Activated naive CD8-positive, alpha-beta T cell treated with anti-CD3 and anti-CD28 coated beads for 36 hours (primary cell): ENCODE measurements at places on chromosomes 2 and 18. TPM values are rescaled to one million over a fixed set of nuclear protein-coding genes. Genes with fewer than 3 reads are reported as not detected.

DNA sequence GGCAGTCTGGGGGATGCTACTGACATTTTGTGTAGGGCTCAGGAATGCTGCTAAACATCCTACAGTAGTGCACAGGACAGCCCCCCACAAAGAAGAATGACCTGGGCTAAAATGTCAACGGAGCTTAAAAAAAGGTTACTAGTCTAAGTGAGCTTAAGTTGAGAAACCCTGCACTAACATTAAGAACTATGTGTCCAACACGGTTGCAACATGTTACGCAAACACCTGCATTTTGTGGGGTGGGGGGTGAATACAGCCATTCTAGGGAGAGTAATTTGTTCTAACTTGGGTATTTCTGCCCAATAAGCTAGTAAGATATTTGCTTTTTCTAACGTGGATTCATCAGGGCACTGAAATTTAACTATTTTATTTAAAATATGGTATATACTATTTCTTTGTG, 57.9 kb downstream of the SLC8A1 start:
- DNase-seq, result no peak

LCT gene
- 0.34 TPM for total RNA-seq

CIDEA gene
- not detected for total RNA-seq

AQP4 gene
- not detected for total RNA-seq

RASGRP3 gene
- total RNA-seq, result 5.5 TPM

CYBRD1 gene
- 0.52 TPM for total RNA-seq

DNA sequence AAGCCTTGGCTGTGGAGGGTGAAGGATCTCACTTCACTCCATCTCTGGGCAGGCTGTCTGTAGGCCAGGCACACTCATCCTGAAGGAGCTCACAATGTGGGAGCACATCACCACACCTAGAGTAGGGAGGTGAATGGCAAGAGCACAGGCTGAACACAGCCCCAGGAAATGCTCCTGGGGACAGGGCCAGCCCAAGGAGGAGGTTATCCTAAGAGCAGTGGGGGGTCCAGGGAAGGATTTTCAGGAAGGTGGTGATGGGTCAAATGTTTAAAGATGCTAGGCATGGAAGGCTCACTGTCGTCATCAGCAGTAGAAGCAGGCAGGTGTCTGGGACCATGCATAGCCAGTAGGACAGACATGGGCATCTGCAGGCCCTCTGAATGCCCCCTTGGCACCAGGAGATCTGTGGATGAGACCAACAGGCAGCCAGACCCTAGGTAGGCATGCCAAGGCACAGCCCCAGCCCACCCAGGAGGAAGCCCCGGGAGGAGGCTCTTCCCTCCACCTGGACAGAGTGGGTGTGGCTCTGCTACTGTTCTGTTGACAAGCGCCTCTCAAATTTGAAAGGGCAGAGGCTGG, 91.7 kb upstream of the RAB6C start:
- DNase-seq, result no peak

DNA sequence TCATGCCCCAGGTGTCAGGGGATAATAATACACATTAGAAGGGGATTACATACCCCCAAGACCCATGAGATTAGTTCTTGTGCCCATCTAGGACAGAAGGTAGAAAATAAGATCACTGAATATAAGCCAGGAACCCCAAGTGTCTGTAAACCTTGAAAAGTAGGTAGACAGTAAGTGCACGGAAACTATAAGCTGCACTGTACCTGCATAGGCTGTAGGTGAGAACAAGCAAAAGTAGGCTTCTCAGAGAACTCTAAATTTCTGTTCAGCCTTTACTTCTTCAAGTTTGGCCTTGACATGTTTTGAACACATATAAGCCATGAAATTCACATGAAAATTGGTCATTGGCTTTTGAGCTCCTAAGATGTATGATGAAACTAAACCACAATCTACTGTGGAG, 113.0 kb upstream of the FSIP2 start:
- no peak for DNase-seq

DNA sequence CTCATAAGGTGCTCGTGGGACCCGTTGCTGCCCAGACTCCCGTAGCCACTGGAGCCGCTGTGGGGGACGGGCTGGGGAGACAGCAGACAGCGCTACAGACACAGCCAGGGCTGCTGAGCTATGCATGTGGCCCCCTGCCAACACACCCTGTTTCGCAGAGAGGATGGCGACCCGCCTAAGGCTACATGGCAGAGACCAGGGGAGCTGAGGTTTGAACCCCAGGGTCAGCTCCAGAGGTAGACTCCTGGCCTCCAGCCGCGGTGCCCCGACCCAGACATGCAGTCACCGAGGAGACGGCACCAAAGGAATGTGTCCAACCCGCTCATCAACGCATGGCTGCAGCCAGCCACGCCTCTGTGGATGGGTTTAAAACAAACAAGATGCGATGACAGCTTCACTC, 21.0 kb upstream of the HES6 start:
- no peak for DNase-seq

C1QL2 gene
- not detected for total RNA-seq

DNA sequence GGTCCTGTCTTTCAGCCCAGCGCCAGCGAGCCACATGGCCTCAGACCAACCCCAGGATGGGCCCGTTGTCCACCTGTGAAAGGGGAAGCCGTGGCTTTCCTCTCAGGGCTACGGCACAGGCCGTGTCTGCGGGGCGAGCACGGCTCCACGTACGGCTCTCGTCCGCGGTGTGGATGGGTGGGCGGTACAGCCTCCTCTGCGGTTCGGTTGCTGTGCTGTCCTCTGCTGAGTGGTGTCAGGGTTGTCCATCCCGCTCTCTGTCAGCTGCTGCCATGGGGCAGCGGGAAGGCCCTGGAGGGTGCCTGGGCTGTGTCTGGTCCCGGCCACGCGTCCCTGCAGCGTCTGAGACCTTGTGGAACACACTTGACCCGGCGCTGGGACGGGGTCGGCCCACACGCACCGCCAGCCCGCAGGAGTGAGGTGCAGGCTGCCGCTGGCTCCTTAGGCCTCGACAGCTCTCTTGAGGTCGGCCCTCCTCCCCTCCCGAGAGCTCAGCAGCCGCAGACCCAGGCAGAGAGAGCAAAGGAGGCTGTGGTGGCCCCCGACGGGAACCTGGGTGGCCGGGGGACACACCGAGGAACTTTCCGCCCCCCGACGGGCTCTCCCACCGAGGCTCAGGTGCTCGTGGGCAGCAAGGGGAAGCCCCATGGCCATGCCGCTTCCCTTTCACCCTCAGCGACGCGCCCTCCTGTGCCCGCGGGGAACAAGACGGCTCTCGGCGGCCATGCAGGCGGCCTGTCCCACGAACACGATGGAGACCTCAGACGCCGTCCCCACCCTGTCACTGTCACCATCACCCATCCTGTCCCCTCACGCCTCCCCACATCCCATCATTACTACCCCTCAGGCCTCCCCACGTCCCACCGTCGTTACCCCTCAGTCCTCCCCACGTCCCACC, 128.7 kb downstream of the NFATC1 start:
- DNase-seq, result peak; percentile 78

DNA sequence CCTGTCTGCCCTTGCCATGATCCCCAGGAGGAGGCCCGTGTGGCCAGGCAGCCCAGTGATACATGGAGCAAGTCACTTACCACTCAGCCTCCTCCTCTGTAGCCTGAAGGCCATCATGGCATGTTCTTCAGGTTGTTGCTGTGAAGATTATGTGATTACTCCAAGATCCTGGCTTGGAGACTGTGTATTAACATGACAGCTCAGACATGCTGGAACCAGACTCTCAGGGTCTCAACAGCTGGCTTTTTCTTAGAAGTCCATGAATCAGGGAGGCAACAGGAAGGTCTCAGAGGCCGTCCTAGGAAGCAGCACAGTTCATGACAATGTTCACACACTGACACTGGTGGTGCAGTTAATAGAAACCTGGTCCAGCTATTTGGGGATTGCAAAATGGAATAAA, 158.6 kb upstream of the TWIST2 start:
- DNase-seq, result no peak

GRCh38 chr2:67792681-67793091, 270.1 kb downstream of the C1D start:
- no peak for DNase-seq

DNA sequence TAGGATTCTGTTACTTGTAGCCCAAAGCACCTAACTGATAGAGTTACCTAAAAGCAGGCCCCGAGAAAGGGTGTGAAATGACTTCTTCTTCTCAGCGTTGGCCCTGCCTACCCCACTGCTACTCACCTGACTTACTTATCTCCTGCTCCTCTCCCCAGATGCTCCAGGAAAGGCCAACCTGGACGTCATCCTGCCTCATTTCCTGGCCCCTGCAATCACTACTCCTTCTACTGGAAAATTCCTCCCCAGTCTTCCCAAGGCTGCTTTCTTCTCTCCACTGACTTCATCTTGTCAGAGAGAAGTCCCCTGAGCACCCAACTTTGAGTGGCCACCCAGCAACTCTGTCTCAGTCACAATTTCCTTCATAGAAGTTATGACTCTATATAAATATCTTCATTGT, 63.4 kb upstream of the KLF7 start:
- no peak for DNase-seq

GRCh38 chr2:7109533-7109885, 192.3 kb downstream of the RNF144A start:
- DNase-seq, result no peak

DNA sequence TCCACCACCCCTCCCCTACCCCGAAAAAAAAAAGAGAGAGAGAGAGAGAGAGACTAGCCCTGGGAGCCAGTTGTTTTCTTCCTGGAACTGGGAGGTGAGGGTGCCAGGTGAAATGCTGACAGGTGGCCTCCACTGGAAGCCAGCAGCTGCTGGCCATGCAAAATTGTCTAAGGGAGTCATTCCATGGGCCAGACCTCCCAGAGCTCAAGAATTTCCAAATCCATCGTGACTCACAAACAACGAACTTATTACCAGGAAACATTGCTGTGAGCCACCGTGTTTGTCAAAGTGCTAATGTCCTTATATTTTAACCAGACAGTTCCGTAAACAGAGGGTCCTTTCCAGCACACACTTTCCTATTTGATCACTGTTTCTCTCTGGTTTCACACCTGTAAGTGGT, 68.5 kb upstream of the PID1 start:
- DNase-seq, result no peak
